ENCODE measurements at places on chromosomes 7 and 10.
A peak's percentile ranks its signal among the peaks of the same experiment; 100 is the strongest.

DNA sequence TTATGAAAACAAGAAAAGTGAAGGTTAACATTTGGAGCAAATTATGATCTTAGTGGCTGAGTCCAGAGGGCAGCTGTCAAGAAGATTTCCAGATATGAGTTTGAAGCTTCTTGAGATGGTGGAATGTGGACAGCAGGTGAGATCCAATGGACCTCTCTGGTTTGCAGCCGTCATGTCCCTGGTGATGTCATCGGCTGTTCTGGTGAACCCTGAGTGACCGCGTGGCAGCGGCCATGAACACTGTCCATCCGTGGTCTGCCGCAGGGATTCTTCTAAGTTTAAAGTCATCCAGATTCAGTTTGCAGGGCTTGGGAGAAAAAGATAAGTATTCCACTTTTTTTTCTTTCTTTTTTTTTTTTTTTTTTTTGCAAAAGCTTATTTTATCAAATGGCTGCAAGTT lies 15.8 kb upstream of the VIPR2 start:
- no peak for DNase-seq

GRCh38 chr10:121843379-121843778 lies 84.5 kb downstream of the ATE1 start:
- DNase-seq, result no peak

DNA sequence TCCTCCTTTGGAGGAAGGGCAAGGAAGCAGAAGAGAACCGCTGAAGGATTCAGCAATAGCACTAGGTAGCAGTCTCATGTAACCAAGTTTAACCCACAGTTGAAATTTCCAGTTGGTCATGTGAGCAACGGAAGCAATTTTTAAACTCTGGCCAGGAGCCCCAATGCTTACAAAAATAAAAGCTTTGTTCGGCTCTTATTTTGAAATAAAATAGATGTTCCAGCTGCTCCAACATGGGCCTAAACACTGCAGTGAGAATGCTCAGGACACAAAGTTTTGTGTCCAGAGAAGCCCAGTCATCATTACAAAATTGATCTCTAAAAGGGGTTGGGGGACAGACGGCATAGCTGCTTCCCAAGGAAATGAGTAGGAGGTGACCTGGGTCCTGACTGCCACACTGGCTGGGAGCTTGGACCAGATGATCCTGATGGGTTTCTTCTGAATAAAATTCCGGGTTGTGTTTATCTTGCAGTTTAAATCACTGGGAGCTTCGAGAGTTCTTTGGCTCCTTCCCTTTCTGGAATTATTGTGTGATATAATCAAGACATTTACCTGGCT lies 452 bp upstream of the TMEM140 start:
- DNase-seq, result no peak

DNA sequence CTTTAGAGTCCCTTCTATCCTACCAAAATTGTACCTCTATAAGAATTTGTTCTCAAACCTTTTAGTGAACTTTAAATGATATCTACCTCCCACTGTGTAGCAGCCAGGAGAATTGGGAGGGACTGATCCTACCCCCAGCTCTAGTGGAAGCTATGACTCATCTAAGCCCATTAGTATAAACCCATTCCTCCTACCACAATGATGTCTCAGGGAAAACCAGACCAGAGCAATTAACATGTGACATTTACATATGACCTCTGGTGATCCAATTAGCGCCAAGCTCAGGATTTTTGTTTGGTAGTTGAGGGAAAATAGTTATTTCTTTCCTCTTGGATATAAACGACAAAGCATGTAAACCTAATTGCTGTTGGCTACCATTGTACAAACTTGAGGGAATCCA lies 33.1 kb upstream of the R3HCC1L start:
- DNase-seq, result no peak

GRCh38 chr10:88070080-88070880 lies 206.9 kb downstream of the PTEN start:
- DNase-seq, result no peak

- DNase-seq, result peak; percentile 39
These were observed 3.2 kb upstream of the CREB5 start for GRCh38 chr7:28408960-28409715.

GRCh38 chr7:157784979-157785441 lies 448.2 kb downstream of the DNAJB6 start:
- no peak for DNase-seq

GRCh38 chr7:155454183-155455112 lies 3.5 kb upstream of the EN2 start:
- no peak for DNase-seq

DNA sequence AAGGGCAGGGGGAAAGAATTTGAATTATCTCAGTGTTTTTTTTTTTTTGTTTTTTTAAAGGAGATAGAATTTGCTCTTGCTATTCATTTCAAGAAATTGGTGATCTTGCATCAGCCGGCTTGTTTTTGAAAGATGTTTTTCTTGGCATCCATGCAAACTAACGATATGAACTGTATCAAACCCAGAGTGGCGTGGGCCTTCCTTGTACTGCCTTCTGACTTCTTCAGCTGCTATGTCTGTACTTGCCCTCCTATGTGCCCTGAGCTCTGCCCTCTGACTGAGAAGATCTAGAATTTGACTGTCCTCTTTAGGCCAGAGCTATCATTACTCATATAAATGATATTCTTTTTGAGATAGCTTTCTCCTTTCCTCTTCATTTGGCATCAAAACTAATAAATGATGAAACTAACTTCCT lies 183.1 kb downstream of the EXOC4 start:
- DNase-seq, result no peak

- no peak for DNase-seq
These were observed 55.8 kb downstream of the CDHR3 start for GRCh38 chr7:106018566-106019469.

Measured in esophagus squamous epithelium (tissue), 5 donors.